ENCODE measurements at places on chromosomes 6 and 20.
A peak's percentile ranks its signal among the peaks of the same experiment; 100 is the strongest.

GRCh38 chr6:145225500-145225899 lies 509.8 kb downstream of the EPM2A start:
- no peak for DNase-seq

- DNase-seq, result no peak
Observed at GRCh38 chr6:129583866-129584265, 126.1 kb downstream of the ARHGAP18 start.

DNA sequence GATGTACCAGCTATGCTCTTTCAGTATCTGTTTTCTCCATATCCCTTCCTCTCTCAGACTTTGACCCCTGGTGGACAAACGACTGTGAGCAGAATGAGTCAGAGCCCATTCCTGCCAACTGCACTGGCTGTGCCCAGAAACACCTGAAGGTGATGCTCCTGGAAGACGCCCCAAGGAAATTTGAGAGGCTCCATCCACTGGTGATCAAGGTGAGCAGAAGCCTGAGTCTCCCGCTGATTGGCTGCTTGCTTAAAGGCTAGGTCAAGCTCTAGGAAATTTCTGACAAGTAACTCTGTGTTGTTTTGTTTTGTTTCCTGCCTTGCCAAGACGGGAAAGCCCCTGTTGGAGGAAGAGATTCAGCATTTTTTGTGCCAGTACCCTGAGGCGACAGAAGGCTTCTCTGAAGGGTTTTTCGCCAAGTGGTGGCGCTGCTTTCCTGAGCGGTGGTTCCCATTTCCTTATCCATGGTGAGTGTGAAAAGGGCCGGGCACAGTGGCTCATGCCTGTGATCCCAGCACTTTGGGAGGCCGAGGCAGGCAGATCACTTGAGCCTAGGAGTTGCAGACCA lies 28.6 kb downstream of the C6orf89 start:
- peak; percentile 42 for DNase-seq

- no peak for DNase-seq
Observed at GRCh38 chr6:159053781-159054398, 9.1 kb upstream of the TAGAP start.

DNA sequence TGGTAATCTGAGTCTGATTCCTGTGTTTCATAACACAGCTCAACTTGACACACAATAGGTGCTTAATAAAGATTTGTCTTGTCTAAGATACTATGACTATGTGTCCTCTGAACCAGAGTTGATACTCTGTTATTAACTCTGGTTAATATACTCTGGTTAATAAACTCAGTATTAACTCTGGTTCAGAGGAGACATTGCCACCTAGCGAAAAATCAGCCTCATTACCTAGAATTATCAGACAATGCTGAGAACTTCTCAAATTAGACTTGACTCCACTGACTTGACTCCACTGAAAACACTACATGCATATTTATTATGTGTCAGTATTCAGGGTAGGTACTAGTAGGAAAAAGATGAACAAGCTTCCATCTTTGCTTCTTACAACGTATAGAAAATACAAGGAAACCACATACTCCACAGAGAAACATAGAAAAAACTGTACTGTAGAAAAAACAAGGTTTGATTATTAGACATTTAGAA lies 73.9 kb downstream of the AHI1 start:
- DNase-seq, result no peak
